ENCODE measurements at places on chromosomes 4 and X.

GRCh38 chr4:95124906-95125504 lies 367.2 kb downstream of the BMPR1B start:
- DNase-seq = peak; percentile 33

GRCh38 chr4:98260047-98260578 lies 1.1 kb upstream of the RAP1GDS1 start:
- DNase-seq = peak; percentile 47

GRCh38 chr4:2686379-2687265 lies 69.5 kb downstream of the TNIP2 start:
- no peak for DNase-seq

DNA sequence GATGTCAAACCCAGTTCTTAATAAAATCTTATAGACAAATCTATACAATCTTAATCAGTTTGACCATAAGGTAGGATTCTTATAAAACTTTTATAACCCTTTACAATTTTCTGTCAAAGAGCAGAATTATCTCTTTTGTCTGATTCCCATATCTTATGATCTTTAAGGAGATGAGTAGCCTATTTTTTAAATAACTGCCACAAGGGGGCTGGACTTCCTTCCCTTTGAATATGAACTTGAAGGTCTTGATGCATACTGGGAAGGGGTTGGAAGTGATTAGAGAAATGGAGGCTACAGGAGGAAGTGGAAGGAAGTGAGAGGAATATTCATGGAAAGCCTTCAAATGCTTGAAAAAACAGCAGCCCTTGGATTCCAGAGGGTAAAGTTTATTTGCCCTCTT lies 111.1 kb downstream of the APOOL start:
- DNase-seq = no peak

- DNase-seq = peak; percentile 8
Measured at GRCh38 chrX:44570522-44570921, 27.9 kb upstream of the FUNDC1 start.

DNA sequence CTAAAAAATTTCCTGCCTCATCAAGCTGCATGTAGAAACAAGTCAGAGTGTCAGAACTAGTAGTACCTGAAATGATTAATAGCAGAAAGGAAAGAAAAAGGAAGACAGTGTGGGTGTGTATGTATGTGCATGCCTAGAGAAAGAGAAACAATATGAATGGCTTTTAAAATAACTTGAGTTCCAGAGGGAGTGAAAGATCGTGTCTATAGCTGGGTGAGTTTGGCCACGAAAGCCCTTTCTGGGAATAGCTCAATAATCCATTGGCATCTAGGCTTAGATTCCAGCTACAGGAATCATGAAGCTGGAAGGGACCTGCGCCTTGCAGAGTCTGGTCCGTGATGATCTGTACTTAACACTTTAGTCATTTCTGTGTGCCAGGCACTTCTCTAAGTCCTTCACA lies 195.6 kb downstream of the RAPGEF2 start:
- peak; percentile 65 for DNase-seq

DNA sequence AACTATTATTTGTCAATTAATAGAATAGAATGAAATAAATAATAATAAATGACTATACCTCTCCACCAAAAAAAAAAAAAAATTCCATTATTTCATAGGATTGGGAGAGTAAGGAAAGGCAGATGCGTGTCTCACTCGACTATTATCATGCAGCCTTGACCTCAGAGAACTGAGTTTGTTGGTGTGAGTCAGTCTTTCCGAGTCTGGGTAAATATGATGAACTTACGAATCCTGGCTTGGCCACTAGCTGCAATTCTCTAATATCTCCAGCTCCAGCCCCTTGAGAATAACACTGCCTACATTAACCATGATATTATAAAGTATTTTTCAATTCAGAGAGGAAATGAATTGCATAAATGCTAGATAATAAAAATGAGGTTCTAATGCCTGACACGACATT lies 46.6 kb upstream of the DHX15 start:
- DNase-seq = no peak

DNA sequence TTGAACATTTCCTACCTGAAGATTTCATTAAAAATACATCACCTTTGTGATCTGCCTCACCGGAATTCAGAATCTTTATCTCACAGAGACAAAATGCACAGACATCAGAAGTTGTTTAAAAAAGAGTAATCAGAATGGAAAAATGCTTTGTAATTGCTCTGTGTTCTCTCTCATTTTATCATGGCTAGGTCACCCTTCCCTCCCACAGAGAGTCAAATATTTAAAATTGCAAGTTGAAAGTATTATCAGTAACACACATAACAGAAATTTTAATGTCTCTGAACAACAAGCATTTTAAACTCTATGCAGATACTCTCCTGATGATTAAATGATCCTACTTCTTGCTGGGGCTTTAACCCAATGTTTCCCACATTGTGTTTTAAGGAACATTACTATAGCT lies 362.0 kb downstream of the CBLL2 start:
- peak; percentile 7 for DNase-seq
